Endothelial cell (in vitro differentiated cells): ENCODE measurements at places on chromosomes 12 and 14.

GRCh38 chr14:46691819-46692218, 40.2 kb upstream of the RPL10L start:
- H3K36me3 ChIP-seq: no peaks in the 10 kb centered on the region
- DNase-seq: no peak

- no peaks in the 10 kb centered on the region for H3K27me3 ChIP-seq
- H3K4me1 ChIP-seq: no peaks in the 10 kb centered on the region
- no peak overlapping the region for H3K4me3 ChIP-seq
Measured at GRCh38 chr14:50578433-50578832, 18.5 kb downstream of the ATL1 start.

- no peak for DNase-seq
- peak overlapping the region; percentile 68 for H3K27ac ChIP-seq
- H3K4me3 ChIP-seq: no peak overlapping the region
- H3K27me3 ChIP-seq: no peaks in the 10 kb centered on the region
Measured at GRCh38 chr14:68140806-68141205, 321.2 kb downstream of the RAD51B start.

DNA sequence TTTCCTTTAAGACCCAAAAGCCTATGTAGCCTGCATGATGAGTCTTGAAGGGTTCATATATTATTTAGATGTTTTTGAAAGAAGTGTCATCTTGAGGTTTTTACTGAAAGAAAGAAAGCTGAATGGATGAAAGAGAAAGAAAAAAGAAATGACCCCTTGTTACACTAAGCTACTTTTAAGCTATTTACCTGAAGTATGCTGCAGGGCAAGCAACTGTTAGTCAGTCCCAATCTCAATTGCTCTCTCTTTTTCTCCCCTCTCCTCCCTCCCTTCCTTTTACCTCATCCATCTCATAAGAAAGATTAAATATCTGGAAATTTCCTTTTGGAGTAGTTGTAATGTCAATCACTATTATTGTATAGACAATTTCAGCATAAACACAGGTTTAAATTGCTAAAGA, 512.4 kb downstream of the TMTC2 start:
- H3K27me3 ChIP-seq: no peaks in the 10 kb centered on the region
- no peak for DNase-seq
- no peak overlapping the region for H3K27ac ChIP-seq
- no peaks in the 10 kb centered on the region for H3K36me3 ChIP-seq
- H3K4me1 ChIP-seq: peaks cover 5% of the 10 kb centered on the region

DNA sequence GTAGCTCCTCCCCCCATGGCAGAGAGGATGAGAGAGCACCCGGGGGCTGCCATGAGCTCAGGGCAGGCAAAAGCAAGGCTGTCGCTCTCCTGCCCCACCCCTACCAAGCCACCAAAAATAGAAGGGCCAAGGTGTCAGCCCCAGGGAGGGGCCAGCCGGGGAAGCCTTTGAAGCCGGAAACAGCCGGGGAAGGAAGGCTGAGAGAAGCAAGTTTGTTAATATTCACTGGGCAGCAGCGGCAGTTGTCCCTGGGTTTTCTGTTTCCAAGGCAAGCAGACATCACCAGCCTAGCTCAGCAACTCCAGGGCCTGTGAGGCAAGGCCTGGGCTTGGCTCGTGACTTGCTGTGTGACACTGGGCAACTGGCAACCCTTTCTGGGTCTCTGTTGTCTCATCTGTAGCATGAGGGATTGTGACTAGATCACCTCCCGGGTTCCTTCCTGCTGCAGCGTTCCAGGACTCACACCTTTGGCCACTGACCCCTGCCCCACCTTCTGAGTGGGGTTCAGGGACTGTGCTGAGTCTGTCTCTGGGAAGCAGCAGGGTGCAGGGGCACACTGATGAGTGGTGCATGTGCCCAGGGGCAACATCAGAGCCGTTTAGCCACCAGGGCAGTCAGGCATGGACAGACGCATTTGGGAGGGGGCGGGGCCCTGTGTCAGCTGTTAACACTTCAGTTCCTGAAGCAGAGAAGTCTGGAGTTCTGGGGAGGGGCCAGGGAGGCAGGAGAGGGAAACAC, 24.3 kb downstream of the SYNDIG1L start:
- peak; percentile 37 for DNase-seq
- peaks cover 8% of the 10 kb centered on the region for H3K27me3 ChIP-seq
- peaks cover 5% of the 10 kb centered on the region for H3K36me3 ChIP-seq
- H3K4me1 ChIP-seq: peaks cover 20% of the 10 kb centered on the region
- no peak overlapping the region for H3K4me3 ChIP-seq
